Cerebellar cortex (tissue), 1 donor: ENCODE measurements at places on chromosomes 1 and 21.

GRCh38 chr1:240474133-240474614 lies 137.8 kb downstream of the GREM2 start:
- no peak for DNase-seq

GRCh38 chr1:109765896-109766615 lies 2.3 kb upstream of the EPS8L3 start:
- no peak for DNase-seq

- no peak for DNase-seq
Observed at GRCh38 chr21:37655611-37656300, 260.5 kb downstream of the KCNJ6 start.

GRCh38 chr1:96333522-96334235 lies 387.9 kb upstream of the PTBP2 start:
- no peak for DNase-seq

DNA sequence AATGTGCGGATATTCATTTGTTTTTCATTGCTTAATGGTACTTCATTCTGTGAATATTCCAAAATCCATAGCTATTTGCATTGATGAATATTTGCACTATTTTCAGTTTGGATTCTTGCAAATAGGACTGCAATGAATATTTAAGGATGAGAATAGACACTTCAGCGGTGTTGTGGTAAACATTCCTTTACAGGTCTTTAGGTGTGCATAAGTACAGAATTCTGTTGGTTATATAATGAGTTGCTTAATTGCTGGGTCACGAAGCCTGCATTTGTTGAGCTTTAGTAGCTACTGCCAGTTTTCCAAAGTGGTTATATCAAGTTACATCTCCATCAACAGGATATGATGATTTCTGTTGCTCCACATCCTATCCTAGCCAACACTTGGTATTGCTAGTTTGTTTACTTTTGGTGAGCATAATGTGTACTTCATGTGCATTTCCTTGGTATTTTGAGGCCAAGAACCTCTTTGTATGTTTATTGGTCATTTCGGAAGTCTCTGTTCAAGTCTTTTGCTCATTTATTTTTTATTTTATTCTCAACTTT lies 64.2 kb upstream of the CYYR1 start:
- DNase-seq, result no peak

DNA sequence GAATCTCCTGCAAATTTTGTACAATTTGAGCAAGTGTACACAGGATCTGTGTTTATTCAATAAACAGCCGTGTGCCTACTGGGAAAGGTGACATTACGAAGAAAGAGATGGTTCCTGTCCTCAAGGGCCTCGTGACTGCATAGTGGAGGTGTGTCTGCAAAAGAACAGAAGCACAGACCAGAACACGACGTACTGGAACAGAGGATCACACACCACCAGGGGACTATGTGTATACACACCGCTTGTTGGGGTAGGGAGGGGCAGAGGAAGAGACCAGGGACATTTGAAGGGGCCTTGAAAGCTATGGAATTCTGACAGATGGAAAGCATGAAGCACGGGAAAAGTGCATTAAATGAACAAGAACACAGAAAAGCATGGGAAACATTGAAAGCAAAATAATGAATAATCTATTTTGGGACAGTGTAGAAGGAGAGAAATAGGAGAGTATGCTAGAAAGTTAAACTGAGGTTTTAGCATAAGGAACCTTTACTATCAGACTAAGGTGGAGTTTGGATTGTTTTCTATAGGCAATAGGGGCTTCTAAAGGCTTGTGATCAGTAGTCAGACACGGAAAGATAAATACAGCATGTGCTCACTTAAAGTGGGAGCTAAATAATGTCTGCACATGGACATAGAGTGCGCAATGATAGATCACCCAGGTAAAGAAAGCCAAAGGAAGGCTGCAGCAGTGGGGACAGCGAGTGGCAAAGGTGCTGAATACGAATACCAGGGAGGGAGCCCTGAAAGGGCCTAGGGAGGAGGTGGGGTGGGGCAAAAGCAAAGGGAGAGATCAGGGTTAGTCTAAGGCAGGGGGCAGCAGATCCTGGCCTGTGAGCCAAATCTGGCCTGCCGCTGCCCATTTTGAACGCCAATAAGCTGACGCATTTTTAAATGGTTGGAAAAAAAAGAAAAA lies 11.0 kb downstream of the JAK1 start:
- no peak for DNase-seq

DNA sequence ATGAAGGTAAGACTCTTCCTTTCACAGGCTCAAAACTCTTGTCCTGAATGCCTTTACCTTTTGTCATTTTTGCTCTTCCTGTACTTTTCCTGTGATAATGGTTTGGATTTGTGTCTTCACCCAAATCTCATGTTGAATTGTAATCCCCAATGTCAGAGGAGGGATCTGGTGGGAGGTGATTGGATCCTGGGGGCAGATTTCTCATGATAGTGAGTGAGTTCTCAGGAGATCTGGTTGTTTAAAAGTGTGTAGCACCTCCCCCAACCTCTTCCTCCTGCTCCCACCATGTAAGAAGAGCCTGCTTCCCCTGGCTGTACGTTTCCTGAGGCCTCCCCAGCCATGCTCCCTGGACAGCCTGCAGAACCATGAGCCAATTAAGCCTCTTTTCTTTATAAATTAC lies 75.5 kb downstream of the DDX20 start:
- no peak for DNase-seq

DNA sequence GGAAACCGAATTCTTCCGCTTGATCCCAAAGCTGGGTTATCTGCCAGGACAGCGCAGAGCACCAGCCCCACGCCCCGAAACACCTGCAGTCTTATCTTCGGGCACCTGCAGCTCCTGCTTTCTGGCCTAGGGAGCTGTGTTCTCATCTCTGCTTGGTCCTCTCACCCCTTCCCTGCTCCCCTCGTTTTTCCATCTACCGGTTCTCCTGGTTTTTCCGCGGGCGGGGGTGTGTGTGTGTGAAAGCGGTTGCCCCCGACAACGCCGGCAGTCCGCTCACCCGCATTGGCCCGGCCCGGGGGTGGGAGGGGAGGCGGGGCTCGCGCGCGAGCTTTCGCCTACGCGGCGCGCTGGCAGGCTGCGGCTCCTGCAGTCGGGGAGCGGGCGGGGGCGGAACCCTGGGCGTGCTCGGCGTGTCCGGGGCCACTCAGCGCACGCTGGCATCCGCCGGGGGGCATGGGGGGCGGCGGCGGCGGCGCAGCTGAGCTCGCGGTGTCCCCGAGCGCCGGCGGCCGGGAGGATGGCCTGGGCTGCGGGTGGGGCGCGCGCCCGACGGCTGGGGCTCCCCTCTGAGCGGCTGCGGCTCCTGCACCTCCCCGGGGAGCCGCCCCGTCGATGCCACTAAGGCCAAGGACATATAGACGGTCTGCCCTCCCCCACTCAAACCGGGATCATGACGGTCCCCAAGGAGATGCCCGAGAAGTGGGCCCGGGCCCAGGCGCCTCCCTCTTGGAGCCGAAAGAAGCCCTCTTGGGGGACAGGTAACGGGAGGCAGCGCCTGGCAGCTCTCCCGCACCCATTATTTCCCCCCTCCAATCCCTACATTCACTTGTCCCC lies 3.2 kb downstream of the ATP8B2 start:
- peak; percentile 73 for DNase-seq

GRCh38 chr1:231053493-231054162 lies 13.6 kb upstream of the FAM89A start:
- peak; percentile 31 for DNase-seq

- DNase-seq, result no peak
Observed at GRCh38 chr1:212166244-212166643, 119.0 kb upstream of the PPP2R5A start.

- no peak for DNase-seq
Observed at GRCh38 chr1:219271818-219272535, 98.3 kb downstream of the LYPLAL1 start.

- peak; percentile 48 for DNase-seq
Observed at GRCh38 chr1:203422116-203422515, 53.5 kb upstream of the PRELP start.

- DNase-seq, result no peak
Observed at GRCh38 chr1:28537457-28538199, 15.3 kb upstream of the TRNAU1AP start.

DNA sequence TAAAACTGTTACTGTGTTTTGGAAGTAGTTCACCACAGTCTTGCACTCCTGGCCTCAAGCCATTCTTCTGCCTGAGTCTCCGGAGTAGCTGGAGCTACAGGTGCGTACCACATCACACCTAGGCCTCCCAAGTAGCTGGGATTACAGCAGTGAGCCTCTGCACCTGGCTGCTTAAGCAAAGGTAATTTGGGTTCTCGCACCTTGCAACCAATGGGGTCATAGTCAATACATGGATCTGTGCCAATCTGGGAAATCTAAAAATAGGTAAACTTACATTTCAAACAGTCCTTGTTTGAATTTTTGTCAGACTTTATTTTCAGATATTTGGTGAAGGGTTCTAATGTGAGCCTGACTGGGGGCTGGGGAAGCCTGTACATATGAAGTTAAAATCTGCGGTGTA lies 466.5 kb downstream of the PCP4 start:
- DNase-seq, result no peak

GRCh38 chr1:82867781-82868180 lies 1067.0 kb downstream of the ADGRL2 start:
- DNase-seq, result no peak

DNA sequence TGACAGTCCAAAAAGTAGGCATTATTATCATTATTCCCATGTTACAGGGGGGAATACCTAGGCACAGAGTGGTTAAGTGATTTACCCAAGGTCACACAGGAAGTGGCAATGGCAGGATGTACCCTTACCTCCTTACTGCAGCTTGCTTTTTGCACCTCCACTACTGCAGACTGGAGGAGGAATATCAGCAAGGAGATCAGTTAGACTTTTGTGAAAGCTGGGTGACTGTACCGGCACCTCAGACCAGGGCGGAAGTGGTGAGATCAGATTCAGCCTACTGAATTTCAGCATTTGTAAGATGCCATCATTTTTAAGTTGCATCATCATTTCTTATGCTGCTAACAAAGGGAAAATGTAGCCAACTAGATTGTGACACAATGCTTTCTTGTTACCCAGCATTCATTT lies 4.5 kb downstream of the ADARB1 start:
- DNase-seq, result no peak

GRCh38 chr1:43554444-43554992 lies 23.8 kb downstream of the PTPRF start:
- peak; percentile 42 for DNase-seq

- DNase-seq, result no peak
Observed at GRCh38 chr1:1171161-1171545, 2.5 kb upstream of the TTLL10 start.

DNA sequence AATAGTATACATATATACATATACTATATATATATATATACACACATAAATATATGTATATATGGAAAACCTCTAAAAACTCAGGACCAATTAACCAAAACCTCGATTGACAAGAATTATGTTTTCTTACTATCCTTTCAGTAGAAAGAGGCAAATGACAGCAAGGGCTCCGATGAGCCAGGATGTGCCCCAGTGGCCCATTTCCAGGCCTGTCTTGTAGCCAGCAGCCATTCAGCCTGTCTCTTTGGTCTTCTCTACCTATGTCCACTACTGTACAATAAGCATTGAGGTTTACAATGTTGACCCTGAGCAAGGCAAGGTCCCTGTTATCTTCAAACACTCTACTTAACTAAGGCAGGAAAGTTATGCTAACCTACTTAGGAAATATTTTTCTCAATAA lies 9.8 kb downstream of the KCNA2 start:
- peak; percentile 62 for DNase-seq

DNA sequence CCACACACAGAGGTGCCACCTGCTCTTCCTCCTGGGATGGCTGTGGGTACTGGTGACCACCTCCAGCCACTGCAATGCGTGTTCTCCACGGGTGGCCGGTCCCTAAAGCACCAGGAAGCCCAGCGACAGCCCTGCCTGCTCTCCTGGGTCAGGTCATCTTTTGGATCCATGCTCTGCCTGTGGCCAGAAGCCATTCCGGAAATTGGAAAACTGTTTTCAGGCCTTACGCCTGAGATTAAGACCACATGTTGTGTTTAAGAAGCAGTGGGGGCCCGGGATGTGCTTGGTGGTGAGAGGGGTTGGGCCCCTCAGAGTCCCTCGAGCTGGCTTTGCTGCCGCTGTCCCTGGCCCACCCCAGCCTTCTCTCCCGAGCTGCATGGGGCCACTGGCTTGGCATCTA lies 150.8 kb downstream of the PEX14 start:
- no peak for DNase-seq

GRCh38 chr21:35697321-35697808 lies 363.0 kb downstream of the SETD4 start:
- DNase-seq, result peak; percentile 2

DNA sequence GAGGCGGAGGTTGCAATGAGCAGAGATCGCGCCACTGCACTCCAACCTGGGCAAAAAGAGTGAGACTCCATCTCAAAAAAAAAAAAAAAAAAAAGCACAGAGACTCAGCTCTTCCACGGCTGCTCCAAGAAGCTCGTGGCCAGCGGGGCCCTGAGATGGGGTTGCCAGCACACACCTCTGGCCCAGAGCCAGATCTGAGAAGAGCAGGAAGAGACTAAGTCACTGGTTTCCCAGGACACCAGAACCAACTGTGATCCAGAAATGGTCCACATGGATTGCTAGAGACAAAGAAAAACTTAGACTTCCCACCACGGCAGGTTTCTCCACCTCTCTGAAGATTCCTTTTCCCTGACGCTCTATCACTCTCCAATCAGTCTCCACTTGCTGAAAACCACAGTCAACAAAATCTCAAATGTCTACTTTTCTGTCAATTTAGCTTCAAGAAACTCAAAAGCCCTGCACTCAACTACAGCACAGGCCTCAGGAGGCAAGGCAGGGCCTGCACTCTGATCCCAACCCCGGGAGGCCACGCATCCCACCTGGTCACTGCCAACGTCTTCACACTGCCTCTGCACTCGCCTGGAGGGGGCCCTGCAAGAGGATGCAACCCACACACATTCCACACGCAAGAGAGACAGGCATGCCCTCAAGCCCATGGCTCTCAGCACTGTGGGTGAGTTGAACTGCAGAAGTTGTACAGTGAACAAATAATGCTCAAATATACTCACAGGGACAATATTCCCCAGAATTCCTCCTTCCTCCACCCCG lies 79.0 kb downstream of the NPHP4 start:
- DNase-seq, result no peak

- DNase-seq, result no peak
Observed at GRCh38 chr1:53343831-53344668, 16.2 kb upstream of the LRP8 start.

- no peak for DNase-seq
Observed at GRCh38 chr1:197725976-197726375, 49.3 kb downstream of the DENND1B start.

DNA sequence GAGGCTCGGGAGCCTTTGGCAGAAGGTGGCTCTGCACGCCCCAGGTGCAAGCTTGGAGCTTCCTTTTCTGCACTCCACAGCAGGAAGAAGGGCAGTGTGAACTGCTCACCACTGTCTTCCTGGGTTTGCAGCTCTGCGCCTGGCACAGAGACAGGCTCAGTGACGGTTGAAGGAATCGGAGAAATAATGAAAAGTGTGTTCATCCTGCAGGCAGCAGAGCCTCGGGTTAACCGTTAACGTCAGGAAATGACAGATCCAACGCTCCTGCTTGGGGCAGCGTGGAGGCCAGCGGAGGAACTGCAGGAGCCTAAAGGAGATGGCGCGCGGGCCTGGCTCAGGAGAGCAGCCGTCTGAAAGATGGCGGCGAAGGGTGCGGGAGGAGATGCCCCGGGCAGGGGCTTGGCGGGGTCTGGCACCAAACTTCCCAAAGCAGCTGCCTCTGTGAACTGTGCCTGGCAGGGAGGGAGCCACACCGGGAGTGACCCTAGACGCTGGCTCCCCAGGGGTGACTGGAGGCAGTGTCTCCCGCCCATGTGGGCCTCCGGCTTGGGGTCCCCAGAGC lies 10.9 kb upstream of the SAMD11 start:
- DNase-seq, result no peak
